Panc1 (cell line): ENCODE measurements at places on chromosomes 16 and 17.
A peak's percentile ranks its signal among the peaks of the same experiment; 100 is the strongest.

- no peak for DNase-seq
These were observed 2.0 kb downstream of the B3GNT9 start for GRCh38 chr16:67148656-67149275.

DNA sequence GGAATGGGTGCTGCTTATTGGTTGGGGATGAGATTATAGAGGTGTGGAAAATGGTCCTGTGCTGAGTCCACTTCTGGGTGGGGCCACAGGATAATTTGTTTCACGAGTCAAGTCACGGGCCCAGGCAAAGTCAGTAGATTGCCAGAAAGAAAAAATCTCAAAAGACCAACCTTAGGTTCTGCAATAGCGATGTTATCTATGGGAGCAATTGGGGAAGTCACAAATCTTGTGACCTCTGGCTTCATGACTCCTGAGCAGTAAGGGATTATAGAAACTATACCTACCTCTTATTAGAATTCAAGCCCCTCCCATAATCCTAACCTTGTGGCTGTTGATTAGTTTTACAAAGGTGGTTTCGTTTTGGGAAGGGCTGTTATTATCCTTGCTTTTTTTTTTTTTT, 31.4 kb downstream of the WWP2 start:
- DNase-seq: no peak

GRCh38 chr16:47705266-47705665, 244.1 kb downstream of the PHKB start:
- no peak for DNase-seq

DNA sequence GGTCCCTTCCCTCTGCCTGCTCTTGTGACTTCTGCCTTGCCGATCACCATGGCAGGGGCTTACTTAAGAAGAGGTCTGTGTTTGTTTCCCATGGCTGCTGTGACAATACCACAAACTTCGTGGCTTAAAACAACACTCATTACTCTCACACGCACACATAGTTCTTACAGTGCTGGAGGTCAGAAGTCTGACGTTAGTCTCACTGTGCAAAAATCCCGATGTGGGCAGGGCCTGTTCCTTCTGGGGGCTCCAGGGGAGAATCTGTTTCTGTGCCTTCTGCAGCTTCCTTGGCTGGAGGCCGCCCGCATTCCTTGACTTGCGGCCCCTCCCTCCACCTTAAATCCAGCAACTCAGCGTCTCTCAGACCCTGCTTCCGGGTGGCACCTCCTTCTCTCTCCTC, 249.2 kb upstream of the GSE1 start:
- DNase-seq: no peak

DNA sequence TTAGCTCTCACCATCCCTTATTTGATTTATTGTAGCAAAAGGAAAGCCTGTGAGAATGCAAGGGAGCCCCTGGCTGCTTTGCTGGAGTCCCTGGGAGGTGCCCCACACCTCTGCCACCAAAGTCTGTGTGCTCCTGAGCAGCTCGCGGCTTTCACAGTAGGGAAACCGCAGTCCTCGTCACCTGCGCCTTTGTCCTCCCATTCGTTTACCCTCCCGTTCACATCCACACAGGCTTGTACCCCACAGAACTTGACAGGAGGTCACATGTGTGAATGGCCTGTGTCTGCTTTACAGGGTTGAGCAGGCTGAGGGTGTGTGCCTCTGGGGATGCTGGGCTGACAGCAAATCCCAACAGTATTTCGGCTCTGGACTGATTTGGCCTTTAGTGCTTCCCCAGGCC, 152.5 kb downstream of the LGALS9B start:
- DNase-seq: no peak

DNA sequence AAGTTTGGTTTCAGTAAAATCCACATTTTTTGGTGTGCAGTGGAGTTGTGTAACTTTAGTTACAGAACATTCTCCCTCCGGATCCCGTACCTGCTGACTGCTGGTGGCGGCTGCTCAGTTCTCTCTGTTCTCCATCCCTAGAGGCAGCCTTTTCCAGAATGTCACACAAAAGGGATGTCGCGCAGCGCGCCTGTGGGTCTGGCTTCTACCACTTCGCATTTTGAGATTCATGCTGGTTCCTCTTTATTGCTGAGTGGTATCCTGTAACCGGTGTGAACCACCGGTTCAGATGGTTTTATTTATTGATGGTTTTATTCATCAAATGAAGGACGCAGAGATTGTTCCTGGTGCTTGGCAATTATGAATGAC, 981 bp upstream of the CEP131 start:
- no peak for DNase-seq

DNA sequence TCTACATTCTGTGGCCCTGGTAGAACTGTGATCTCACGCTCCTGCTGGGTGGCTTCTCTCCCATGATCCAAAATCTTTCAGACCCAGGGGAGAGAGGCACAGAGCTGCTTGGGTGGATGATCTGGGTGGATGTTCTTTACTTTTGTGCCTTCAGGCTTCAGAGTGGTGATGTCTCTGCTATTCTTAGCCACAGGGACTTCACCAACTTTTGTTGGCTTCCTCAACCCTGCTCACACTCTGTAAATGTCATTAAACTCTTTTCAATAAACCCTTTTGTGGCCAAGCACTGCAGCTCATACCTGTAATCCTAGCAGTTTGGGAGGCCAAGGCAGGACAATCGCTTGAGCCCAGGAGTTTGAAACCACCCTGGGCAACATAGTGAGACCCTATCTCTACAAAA, 7.6 kb downstream of the CLEC10A start:
- DNase-seq: no peak

DNA sequence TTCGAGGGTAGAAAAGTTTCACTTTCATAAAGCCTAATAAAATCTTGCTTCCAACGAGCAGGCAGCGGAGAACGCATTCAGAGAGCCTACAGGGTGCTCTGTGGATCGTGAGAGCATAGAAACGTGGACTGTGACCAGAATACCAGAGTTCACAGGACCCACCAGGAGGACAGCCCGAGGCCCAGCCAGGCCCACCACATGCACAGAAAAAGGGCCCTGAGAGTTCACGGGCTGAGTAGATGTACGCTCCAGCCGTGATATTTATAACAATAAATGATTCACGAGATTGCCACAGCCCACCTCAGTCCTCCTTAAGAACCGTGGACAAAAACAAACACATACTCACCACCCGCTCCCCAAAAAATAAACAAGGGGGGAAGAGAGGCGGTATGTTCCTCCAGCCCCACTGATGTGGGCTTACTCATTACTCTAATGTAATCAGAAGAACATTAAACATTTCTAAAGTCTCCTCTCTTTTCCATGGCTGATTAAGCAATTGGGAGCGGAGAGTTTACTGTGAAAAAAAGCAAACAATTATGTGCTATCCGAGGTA, 207.2 kb downstream of the C16orf78 start:
- DNase-seq: no peak

GRCh38 chr16:84718-85406, 6.8 kb downstream of the MPG start:
- peak; percentile 61 for DNase-seq

GRCh38 chr16:81170824-81171223, 67.7 kb upstream of the BCO1 start:
- DNase-seq: no peak

GRCh38 chr17:77803726-77804125, 154.8 kb upstream of the TNRC6C start:
- no peak for DNase-seq

DNA sequence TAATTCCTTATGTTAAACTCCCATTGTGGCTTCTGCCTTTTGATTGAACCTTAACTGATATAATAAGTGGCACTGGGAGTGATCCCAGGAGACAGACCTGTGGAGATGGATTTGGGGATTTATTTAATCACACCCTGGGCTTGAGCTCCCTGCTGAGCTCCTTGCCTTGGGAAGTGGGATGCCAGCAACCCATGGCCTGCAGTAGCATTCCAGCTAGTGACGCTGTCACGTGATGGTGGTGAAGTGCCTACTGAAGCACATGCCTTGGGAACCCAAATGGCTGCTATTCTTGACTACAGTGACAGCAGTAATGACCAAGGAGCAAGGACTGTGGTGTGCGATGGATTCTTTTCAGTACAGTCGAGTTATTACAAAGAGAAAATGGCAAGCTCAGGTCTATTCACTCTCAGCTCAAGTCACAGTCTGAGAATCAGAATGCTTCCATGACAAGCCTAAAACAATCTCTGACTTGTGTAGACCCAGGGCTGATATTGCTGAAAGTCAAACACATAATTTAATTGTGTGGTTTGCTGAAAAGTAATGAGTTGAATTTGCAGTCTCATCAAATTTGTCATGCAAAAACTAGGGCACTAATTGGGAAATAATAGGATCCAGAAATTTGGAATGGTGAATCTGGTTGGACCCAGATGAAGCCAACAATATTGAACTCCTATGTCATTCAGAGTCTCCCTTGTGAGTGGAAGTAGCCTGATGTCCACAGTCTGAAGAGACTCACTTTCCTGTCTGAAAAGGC, 47.1 kb downstream of the BCL7C start:
- no peak for DNase-seq

GRCh38 chr17:77424585-77425344, 284.0 kb downstream of the SEC14L1 start:
- DNase-seq: no peak

DNA sequence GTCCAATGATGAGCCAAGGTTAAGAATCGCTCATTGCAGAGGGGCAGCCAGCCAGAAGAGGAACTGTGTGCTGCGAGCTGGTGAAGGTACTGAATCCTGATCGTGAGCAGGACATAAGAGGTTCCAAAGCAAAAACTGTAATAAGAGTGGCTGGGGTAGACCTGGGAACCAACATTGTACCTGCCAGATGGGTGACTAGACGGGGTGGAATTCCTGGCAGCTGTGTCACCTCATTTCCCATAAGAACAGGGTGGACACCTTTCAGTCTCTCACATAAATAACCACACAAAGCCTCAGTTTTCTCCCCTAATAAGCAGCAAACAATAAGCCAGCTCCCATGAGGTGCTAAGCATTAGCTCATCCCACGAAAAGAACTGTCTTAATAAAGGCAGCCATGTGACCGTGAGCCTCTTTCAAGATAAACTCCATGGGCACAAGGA, 290.3 kb downstream of the SOX9 start:
- no peak for DNase-seq

- DNase-seq: no peak
These were observed 11.5 kb downstream of the CLUH start for GRCh38 chr17:2700030-2700490.

DNA sequence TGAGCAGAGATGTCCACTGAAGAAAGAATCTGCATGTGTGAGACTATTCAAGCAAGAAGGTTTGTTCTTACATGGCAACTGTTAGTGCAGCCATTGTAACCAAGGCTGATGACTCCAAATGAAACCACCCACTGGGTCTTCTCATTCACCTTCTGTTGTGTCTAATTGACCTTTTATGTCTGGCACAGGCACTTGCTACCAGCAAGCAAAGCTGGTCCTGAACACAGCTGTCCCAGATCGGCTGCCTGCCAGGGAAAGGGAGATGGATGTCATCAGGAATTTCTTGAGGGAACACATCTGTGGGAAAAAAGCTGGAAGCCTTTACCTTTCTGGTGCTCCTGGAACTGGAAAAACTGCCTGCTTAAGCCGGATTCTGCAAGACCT, 3.6 kb downstream of the CDC6 start:
- no peak for DNase-seq

DNA sequence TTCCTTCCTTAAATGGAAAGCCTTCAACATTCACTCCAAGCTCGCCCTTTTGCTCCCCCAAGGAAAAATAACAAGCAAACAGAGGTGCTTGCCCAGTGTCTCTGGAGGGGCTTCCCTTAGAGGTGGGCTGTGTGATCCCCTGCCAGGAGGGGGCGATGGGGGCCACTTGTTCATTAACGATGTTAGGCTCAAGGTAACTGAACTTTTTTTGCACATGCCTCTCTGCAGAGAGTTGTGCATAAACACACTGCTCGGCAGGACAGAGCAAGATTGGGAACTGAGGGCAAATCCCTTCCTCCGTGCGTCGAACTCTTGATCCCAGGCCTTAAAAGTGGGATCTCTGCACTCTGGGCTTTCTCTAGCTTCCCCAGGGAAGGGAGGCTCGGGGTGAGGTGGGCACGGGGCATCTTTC, 15.5 kb upstream of the NAGLU start:
- DNase-seq: no peak
